Gastroesophageal sphincter (tissue), 4 donors: ENCODE measurements at places on chromosomes 2 and 18. TPM values are rescaled to one million over a fixed set of nuclear protein-coding genes. Genes with fewer than 3 reads are reported as not detected.

The CFAP65 gene
- total RNA-seq, result not detected

The TMEM200C gene
- 0.16 TPM for total RNA-seq

DNA sequence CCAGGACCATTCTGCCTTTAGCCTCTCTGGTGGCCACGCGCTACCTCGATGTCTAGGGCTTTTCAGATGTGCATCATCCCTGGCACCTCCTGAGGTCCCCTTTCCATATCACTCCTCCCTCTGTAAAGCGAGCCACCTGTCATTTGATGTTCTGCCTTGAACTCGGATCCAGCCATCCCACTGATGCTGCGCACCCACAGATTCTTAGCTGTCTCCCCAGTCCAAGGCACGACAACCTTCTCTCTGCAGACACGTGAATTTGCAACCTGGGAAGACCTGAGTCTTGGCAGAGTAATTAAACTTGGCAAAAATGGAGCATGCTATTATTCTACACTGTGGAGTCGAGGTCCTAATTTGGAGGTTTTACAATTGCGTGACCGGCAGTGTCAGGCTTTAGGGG is 61.9 kb downstream of the NGEF start:
- no peak for ATAC-seq

DNA sequence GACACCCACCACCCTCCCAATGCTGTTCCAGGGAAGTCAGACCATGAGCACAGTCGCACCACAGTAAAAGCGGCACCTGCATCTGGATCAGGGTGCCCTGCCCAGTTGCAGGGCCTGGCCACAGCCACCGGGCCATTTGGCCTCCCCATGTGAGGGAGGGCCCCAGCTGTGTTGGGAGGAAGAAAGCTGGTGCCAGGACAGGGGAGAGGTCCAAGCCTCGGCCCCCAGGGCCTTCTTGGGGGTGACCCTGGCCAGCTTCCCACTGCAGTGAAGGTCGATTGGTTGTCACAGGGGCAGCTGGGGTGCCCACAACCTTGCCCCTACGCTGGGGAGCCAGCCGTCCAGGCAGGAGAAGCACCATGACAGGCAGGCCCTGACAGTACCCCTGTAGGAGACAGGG is 183.2 kb upstream of the RAB6C start:
- ATAC-seq, result no peak

GRCh38 chr18:58247363-58247834 is 203.4 kb downstream of the NEDD4L start:
- no peak for ATAC-seq

DNA sequence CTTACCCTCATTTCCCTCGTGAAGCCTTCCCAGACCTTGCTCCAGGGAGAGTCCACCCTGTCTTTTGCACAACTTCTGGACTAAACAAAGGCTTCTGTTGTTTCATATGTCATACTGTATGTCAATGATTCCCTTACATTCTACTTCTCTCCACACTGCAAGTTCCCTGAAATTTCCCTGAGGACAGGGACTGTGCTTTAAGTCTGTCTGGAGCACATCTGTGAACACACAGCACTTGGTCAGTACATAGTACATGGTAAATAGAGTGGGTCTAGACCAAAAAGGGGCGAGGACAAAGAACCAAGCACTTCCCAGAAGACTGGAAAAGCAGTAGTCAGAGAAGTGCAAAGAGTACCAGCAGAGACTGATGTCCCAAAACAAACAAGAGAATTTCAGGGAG is 23.7 kb upstream of the IMPA2 start:
- no peak for ATAC-seq
